DMS 273 treated with DMSO at 0.1 percent for 48 hours (cell line): ENCODE measurements at places on chromosomes 6 and 20.

DNA sequence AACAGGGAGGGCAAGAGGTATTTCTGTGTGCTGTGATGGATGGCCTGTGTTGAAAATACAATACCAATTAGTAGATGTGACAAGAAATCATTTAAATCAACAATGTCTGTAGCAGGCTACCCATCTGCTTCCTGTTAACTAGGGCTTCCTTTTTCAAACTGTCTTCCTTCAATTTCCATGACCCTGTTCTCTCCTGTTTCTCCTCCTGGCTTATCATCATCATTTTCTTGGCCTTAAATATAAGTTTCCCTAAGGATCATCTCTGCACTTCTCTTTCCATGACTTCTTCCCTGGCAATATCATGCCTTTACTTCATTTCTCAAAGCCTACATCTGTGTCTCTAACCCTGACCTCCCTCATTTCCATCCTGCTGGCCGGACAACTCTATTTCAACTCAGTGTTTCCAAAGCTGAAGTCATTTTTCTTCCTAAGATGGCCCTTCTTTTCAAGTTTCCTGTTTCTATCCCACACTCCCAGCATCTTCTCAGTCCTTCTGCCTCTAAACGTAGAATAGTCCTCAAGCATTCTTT, 18.2 kb downstream of the ZC2HC1B start:
- DNase-seq, result no peak

- DNase-seq, result no peak
Measured at GRCh38 chr6:53066077-53066417, 843 bp downstream of the FBXO9 start.

DNA sequence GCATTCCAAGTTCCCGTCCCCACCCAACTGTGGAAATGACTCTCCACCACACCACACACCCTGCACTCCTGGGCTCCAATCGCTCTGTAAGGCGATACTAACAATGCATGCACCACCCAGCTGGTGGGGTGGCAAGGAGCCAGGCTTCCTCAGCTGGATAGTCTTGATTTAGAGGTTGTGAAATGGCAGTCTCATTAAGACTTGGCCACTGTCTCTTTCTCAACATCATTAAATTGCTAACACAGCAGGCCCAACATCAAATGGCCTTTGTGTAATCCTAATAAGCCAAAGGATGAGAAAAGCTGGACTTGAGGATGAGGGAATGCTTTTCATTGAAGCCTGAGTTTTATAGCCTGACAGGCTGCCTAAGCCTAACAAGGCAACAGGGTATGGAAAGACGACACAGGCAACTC, 223.7 kb downstream of the GMDS start:
- DNase-seq, result peak; percentile 59

- DNase-seq, result no peak
Measured at GRCh38 chr20:62368976-62369814, 2.1 kb upstream of the LAMA5 start.

GRCh38 chr20:61902221-61902869, 163.3 kb downstream of the TAF4 start:
- no peak for DNase-seq

DNA sequence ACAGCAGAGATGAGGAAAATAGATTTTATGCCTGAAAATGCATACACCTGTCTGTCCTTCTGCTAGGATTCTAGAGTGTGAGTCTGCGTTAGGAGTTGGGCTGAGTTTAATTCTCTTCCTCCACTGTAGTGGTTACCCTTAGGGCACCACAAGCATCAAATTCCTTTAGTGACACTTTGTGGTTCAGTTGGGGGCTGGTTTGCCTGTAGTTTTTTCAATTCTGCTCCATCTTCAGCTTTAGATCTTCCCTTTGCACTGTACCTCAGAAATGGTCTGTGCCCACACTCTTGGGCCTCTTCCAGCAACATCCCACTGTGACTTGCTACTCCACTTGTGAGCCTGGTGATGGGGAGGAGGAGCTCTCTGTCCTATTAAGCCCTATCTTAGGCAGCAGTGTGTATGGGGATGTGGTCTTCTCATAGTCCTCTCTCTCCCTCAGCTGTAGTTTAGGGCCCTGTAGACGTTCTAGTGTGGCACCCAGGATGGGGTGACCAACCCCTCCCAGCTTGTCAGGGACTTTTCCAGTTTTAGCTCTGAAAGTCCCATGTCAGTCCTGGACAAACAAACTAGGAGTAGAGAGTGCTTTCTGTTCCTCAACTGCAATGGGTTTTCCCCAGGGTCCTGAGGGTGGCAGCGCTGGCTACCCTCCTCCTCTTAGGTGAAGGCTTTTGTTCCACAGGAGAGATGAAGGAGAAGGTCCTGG, 19.7 kb upstream of the OGFRL1 start:
- DNase-seq, result no peak

DNA sequence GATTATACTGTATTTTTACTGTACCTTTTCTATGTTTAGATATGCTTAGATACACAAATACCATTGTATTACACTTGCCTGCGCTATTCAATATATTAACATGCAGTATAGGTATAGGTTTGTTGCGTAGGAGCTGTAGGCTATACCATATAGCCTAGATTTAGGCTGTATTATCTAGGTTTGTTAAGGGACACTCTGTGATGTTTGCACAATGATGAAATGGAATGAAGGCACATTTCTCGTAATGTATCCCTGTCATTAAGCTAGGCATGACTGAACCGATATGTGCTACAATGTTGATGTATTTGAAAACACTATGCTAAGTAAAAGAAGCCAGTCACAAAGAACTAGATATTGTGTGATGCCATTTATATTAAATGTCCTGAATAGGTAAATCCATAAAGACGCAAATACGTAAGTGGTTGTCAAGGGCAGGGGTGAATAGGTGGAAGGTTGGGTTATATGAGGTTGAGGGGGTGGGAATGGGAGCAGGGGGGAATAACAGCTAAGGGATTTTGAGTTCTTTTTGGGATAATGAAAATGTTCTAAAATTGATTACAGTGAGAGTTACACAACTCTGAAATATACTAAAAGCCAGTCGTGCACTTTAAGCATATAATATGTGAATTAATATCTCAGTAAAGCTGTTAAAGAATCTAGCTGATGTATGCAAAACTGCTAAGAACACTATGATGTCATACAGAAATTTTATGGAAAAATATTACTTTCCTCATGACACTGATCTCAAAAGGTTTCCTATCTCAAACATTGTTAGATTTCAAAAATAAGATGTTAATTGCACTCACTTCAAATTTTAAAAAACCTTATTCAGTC, 97.4 kb downstream of the NCOA3 start:
- no peak for DNase-seq

DNA sequence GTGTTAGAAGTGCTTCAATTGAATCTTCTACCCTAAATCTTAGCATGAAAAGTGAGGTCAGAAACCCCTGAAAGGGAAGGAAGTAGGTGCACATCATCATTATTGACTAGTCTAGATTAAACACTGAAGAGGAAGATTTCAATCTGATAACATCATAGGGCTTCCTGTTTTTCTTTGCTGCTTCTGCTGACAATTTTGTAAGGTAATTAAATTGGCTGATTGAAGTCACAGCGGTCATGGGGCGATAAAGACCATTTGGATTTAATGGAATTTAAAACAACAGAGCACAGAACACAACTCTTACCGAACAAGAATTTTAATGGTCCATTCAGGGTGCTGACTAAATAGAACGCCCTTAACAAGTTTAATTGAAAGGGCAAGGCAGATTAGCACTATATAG, 11.3 kb downstream of the GRIK2 start:
- no peak for DNase-seq

DNA sequence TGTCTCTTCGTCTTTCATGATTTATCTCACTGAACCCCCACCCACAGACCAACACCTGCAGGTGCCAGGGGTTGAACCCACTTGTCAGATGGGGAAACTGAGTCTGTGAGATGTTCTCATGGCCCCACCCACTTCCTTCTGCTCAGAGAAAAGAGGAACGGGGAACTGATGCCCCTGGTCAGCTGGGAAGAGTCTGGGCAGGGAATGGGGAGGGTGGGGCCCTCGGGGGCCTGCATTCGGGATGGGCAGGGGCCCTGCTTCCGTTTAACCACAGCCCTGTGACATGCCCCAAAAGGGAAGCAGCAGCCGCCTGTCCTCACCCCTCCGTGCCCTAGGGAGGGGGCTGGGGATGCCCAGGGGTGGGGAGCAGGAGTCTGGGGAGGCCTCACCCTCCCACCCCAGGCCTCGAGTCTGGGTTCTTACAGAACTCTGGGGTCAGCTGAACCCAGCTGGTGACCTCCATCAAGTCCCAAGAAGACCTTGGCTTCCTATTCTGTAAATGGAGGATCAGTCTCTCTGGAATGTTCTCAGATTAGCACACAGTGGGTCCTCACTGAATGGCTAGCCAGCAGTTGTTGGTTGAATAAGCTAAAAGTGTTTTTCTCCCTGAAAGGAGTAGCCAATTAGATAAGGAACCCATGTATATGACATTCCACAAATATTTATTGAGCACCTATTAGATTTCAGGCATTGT, 81.5 kb downstream of the CEBPB start:
- no peak for DNase-seq

DNA sequence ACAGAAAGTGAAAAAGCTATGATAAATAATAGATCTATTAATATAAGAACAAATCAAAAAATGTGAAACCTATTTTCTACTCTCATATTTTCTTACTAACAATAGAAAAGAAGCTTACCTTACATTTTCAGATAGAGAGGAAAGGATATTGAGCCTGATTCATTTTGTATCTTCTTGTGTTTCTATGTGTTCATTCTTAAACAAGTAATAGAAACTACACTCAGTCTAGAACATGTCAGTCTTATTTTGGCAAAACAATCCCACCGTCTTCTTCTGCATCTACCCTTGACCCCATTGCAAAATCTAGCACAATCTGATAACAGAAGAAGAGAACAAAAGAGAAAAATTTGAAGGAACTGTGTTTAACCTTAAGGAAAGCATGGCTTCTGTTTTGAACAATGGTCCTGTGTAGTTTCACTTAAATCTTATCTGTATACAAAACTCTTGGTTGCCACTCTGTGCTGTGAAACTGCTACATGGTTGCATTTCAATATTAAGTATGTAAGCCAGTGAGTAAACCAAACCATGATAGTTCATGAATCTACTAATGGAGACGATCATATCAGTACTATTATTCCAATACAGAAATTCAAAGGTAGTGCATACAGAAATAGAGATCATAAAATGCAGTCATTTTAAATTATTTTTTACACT, 69.5 kb upstream of the LGSN start:
- no peak for DNase-seq

DNA sequence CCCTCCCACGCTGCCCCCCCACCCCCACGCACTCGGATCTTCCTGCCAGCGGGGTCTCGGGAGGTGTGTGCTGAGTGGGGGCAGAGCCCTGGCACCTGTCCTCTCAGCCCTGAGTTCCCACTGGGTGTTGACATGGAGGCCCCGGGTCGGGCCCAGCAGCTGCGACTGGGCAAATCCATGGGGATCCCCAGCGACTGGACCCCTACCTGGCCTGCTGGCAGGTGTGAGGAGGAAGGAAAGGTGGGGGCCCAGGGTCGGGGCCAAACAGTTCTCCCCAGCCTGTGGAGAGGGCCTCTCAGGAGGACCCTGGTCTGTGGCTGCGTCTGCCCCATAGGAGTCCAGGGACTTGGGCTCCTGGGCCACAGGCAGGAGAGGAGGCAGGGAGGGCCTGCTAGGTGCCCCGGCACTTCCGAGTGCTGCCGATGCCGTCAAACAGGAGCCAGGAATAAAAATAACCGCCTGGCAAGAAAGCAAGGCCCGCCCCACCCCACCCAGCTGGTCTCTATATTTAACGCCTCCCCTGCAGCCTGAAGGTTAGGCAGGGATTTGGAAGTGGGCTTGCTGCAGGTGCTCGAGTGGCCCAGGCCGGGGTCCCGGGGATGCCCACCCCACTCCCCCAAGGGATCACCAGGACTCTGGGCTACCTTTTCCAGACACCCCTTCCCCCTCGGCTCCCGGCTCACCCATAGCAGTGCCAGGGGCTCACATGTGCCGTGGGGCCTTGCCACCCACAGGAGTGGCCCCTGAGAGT, 1.4 kb upstream of the EEF1A2 start:
- no peak for DNase-seq

DNA sequence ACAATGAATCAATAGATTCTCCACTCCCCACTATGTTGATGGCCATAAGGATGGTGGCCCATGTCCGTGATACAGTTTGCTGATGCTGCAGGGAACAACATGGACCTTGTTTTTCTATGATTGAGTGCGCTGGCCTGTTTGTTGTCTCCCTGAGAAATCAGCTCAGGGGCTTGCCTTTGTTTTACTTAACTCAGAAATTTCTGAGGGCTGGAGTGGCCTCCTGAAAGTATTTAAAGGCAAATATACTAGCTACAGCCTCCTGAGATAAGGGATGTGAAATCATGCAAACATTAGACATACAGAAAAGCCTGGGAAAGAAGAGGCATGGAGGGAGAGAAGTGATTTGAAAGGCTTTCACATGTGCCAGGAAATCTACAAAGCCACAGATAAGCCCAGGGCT, 170.3 kb upstream of the FLRT3 start:
- DNase-seq, result no peak

- DNase-seq, result no peak
Measured at GRCh38 chr20:10565191-10565921, 108.4 kb downstream of the JAG1 start.

GRCh38 chr20:8589956-8590355, 457.9 kb downstream of the PLCB1 start:
- DNase-seq, result no peak
